Mucosa of gallbladder (tissue), 1 donor: ENCODE measurements at places on chromosomes 2 and 18.

- DNase-seq: no peak
Observed at GRCh38 chr2:68603059-68603458, 40.3 kb upstream of the PROKR1 start.

- no peak for DNase-seq
Observed at GRCh38 chr2:200856806-200857205, 7.7 kb downstream of the CLK1 start.

DNA sequence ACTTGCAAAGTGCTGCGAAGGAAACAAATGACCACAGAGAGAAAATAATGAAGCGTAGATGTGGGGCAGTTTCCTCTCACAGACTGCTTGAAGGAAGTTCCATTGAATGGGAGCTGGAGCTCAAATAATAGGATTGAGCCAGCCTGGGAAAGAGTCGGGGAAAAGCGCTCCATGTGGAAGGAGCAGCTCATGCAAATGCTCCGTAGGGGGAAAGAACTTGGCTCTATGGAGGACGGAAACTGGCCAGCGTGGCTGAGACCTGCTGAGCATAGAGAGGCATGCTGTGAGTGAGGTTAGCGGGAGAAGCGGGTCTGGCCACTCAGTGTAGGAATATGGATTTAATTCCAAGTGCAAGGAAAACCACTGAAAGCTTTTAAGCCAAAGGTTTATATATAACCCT lies 28.6 kb upstream of the VIT start:
- DNase-seq: no peak

DNA sequence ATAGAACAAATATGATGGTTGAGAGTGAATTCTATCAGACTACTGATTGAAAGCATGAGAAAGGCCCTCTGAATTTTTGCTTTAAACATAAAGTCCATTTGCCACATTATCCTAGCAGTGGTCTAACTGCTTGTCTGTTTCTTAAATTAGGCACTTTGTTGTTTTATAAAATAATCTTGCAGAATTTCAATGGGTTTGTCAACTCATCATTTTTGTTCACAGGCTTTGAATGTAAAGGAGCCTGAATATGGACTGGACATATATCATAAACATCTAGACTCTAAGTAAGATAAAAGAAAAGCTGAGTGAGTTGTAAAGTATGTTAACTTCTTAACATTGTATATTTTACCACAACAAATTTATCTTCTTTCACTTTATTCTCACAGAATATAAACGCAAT lies 845.9 kb downstream of the SUCLG1 start:
- no peak for DNase-seq

- no peak for DNase-seq
Observed at GRCh38 chr2:148812306-148812705, 62.7 kb upstream of the KIF5C start.
